ENCODE measurements at places on chromosomes 12 and 14.

- no peak for DNase-seq
Observed at GRCh38 chr14:21066882-21067502, 3.1 kb upstream of the ARHGEF40 start.

GRCh38 chr12:107759410-107759809, 1.5 kb downstream of the PRDM4 start:
- no peak for DNase-seq

DNA sequence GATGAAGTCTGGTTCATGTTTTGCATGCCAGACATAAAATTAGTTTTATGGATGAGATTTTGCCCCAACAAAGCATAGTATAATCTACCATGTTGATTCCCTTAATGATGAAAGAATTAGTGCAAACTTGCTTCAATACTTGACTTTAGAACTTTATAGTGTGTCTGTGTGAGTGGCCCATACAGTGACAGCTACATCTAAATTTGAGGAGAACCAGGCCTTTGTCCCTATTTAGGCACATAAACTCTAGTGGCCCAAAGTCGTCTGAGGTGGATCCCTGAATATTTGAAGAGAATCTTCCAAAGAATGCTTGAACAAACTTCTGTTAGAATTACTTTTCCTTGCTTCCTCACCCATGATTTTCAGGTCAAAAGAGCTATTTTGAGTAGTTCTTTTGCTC, 70.4 kb downstream of the POLR3B start:
- no peak for DNase-seq

GRCh38 chr12:31300783-31301182, 25.2 kb downstream of the SINHCAF start:
- no peak for DNase-seq

- no peak for DNase-seq
Observed at GRCh38 chr12:52383331-52383730, 2.1 kb downstream of the KRT84 start.

GRCh38 chr14:103016071-103016470, 41.3 kb downstream of the CDC42BPB start:
- DNase-seq, result no peak

Data from right cardiac atrium (tissue), 5 donors.